NCI-H2171 (cell line): ENCODE measurements at places on chromosomes 16 and 17.

- no peak for DNase-seq
These were observed 1.1 kb downstream of the CRAMP1 start for GRCh38 chr16:1613211-1613622.

DNA sequence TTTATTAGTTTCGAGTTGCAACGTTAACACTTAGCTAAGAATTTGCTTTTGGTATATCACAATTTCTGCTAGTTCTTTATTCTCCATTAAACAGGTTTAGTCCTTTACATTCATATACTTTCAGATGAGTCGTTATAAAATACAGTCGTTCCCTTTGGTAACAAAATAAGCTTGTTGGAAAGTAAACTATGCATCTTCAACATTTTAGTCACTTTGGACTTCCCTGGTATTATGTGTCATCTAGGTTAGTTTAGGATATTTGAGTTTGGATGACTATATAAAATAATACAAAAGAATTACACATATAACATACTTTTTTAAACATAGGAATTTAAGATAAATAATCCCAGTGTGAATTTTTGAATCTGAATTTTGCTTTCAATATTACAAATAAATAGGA lies 351.5 kb downstream of the BCAS3 start:
- DNase-seq, result no peak

DNA sequence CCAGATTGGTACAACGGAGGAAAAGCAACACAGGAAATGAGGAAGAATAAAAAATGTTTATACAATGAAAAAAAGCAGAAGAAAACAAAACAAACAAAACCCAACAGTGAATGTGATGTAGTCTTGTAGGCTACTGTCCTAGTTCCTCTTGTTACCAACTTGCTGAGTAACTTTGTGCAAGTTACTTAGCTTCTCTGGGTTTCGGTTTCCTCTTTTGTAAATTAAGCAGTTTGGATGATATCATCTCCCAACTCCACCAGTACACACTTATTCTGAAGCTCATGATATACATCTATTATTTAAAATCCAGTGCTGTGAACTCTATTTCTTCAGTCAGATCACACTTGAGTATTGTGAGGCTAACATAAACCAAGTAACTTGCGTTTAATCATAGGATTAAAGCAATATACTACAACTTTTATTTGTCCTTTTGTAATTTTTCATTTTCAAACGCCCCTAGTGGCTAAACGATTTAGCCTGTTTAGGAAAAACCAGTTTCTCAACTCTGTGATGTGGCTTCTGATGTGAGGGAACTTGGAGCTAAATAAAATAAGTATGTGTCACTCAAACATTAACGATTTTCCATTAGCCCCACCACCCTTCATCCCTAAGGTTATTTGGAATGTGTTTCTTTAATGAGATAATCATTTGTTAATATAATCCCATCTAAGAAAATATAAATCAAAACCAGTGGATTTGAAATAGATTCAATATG lies 1.4 kb upstream of the UNK start:
- peak; percentile 23 for DNase-seq

- no peak for DNase-seq
These were observed 175.7 kb downstream of the PARN start for GRCh38 chr16:14454391-14454790.

GRCh38 chr17:36890398-36891168 lies 46.7 kb upstream of the LHX1 start:
- DNase-seq, result peak; percentile 2

- DNase-seq, result peak; percentile 38
These were observed 21.9 kb downstream of the UNC13D start for GRCh38 chr17:75822119-75822799.

DNA sequence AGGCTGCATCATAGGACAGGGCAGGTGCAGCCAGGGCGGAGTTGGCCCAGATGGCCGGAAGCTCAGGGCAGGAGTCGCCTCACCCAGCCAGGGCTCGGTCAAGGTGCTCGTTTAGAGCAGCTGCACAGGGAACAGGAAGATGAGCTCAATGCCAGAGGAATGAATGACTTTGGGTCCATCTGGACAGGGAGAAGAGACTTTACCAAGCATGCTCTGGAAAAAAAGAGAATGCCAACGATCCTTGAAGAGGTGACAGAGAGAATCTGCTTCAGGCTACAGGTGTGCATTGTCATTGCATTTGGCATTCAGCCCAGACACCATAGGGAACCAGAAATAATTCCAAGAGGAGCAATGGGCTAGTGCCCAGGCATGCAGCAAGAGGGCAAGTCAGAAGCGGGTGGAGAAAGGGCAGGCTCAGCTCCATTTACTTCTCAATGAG lies 6.7 kb upstream of the MPP3 start:
- peak; percentile 89 for DNase-seq

- DNase-seq, result no peak
These were observed 87.1 kb upstream of the CNTNAP4 start for GRCh38 chr16:76190057-76190456.

- DNase-seq, result no peak
These were observed 609.8 kb downstream of the HS3ST4 start for GRCh38 chr16:26301516-26301915.

DNA sequence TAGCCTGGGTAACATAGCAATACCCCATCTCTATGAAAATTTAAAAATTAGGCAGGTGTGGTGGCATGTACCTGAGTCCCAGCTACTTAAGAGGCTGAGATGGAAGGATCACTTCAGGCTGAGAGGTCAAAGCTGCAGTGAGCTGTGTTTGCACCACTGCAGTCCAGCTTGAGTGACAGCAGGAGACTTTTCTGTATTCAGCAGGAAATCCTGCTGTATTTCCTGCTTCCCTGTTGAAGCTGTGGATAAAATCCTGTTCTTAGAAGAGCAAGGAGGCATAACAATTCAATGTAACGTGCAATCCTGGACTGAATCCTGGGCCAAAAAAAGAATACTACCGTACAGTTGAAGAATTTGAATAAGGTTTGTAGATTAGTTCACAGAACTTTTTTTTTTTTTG lies 62.2 kb downstream of the FBXL20 start:
- DNase-seq, result no peak

- DNase-seq, result no peak
These were observed 132.0 kb downstream of the RBFOX3 start for GRCh38 chr17:79478841-79479240.

DNA sequence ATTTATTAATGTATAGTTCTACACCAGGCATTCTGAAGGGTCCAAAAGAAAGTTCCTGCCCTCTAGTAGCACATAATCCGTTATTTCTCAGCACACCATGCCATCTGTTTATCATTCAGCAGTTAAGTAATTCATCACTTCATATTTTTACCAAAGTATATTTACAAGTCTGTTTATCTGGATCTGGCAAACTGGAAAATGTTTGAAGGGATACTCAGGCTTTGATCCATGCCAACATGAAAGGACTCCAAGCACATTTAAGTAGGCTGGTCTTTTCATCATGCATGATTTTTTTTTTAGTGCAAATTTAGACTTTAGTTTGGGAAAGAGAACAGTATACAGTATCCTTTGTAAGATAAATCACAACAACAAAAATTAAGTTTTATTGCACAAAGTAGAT lies 4.1 kb upstream of the VPS4A start:
- no peak for DNase-seq

DNA sequence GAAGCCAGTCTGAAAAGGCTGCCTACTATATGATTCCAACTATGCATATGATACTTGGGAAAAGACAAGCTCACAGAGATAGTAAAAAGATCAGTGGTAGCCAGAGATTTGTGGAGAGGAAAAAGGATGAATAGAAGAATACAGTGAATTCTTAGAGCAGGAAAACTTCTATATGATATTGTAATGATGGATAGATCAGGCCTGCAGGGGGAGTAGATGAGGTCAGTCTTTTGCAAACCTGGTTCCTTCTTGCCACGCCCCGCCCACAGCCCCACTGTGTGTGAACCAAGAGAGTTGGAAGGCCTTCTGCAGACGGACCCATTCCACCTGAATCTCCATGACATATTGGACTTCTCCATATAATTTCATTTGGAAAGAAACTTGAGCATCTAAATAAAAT lies 761 bp upstream of the CCL8 start:
- no peak for DNase-seq

DNA sequence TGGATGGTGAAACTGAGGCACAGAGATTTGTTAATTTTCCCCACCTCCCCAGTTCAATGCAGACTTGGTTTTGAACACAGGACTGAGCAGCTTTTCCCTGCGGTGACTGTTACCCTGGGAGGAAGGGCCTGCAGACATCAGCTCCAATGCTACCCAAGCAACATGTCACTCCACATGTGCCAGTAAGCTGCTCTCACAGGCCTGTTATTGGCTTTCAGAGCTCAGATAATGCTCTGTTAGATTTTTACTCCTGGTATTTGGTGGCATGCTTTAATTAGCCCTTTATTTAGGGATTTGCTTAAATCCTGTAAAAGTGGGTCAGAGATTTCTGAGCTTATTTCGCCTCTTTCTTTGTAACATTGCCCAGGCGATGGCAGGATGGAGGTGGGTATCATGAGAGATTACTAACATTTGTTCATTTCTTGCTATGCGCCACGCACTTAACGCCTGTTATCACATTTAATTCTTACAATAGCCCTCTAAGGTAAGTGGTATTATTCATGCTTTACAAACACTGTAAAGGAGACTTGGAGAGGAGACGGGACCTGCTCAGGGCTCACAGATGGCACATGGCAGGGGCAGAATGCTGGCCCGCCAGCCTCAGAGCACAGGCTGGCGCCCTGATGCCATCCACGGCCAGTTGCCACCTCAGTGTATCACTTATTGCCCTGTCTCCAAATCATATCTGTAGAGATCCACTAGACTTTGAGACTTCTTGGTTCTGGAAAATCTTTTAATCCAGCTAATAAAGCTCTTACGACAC lies 84.0 kb upstream of the CACNG5 start:
- no peak for DNase-seq

GRCh38 chr16:87202346-87202745 lies 114.8 kb downstream of the C16orf95 start:
- DNase-seq, result no peak

DNA sequence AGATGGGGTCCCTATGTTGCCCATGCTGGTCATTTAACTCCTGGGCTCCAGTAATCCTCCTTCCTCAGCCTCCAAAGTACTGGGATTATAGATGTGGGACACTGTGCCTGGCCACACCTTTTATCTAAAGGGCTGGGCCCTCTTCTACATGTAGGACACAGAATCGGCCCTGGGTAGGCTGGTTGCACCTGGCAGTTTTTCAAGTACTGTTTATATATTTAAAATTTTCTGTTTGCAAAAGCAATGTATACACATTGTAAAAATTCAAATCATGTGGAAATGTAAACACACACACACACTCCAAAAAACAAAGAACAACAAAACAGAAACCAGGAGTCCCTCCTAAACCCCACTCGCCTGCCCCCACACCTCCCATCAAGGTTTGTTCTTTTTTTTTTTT lies 28.1 kb upstream of the SIAH1 start:
- no peak for DNase-seq

GRCh38 chr16:75550211-75550662 lies 5.8 kb downstream of the TMEM231 start:
- DNase-seq, result no peak

DNA sequence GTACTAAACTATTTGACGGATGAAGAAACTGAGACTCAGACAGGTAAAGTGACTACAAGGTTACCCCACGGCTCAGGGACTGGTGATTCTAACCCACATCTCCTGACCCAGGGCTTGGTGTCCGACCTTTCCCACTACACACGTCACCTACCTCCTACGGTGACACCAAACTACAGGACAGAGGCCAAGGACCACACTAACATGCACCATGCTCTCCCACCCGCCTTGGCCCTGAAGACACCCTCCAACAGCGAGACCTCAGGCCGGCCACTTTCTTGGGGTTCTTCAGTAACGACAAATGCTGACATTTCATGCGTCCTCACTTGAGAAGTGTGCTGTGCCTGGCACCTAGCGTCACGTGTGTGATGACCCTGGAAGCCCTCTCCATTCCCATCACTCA lies 6.4 kb downstream of the KNOP1 start:
- DNase-seq, result no peak

DNA sequence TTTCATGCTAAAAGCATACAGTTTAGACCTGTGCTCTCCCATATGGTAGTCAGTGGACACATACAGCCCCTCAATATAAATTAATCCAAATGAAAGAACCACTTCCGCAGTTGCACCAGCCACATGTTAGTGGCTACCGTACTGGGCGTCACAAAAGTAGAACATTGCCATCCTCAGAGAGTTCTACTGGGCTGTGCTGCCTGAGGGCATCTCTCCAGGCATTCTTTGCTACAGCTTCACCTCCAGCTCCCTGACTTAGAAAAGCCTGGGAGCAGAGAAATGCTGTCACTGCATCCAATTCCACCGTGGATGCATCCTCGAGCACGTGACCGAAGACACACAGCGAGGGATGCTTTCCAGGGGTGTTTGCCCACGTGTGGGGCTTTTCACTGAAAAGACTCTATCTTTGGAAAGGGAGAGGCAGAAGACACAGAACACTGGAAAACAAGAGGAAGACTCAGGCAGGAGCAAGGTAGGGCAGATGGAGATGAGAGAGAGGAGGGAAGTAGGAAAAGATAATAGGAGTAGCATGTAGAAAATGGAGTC lies 86.4 kb downstream of the GAS7 start:
- DNase-seq, result no peak

DNA sequence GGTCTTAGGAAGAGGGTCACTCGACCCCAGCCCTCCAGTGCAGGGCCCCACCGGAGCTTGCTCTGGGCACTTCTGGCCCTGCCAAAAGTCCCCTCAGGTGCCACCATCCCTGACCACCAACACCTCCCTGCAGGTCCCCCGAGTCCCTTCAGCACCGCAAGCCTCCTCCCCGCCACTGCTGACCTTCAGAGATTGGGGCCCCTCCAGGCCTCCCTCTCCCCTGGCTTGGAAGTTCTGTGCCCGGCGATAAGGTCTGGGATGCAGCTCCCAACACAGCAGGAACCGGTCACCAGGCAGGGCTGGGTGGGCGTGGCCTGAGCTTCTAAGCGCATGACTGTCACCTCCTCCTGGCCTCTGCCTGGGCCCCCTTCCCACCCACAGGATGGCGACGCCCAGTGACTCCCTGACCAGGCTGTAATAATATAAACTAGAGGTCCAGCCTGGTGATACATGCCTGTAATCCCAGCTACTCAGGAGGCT lies 11.2 kb downstream of the PIEZO1 start:
- DNase-seq, result no peak

GRCh38 chr16:1932050-1933028 lies 10.7 kb downstream of the MSRB1 start:
- DNase-seq, result peak; percentile 23

DNA sequence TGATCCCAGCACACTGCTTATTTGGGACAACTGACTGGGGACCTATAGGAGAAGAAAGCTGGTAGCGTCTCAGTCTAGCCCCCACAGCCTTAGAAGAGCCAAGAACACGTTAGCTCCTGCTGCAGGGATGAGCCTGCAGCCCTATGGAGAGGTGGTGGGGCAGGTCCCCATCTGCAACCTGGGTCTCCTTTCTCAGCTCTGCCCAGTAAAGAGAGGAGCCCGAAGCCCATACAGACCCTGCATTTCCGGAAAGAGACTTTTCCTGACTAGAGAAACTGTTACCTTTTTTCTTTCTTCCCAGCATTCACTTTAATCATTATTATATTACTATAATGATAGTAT lies 788 bp downstream of the METTL22 start:
- no peak for DNase-seq

DNA sequence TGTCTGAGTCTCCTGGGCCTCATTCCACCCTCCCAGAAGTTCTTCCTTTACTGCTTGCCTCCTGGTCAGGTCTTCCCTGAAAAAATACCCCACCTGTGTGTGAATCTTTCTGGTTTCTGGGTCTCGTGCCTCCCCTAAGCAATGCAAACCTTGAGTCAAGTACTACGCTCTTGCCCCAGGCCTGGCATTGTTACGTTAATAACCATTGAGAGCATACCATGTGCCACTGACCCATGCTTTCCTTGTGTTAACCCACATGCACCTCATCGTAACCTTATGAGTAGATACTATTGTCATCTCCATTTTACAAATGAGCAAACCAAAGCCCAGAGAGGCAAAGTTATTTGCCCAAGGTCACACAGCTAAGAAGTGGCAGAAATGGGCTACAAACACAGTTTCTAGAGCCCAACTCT lies 25.4 kb upstream of the TOB1 start:
- no peak for DNase-seq
